Progenitor cell of endocrine pancreas (in vitro differentiated cells): ENCODE measurements at places on chromosomes 11 and 22.

- DNase-seq: no peak
These were observed 1.8 kb upstream of the THY1 start for GRCh38 chr11:119424775-119425174.

- no peak for DNase-seq
These were observed 377.0 kb downstream of the ETS1 start for GRCh38 chr11:128210148-128210940.

GRCh38 chr22:19879643-19879991 is 24.9 kb upstream of the GNB1L start:
- no peak for DNase-seq

DNA sequence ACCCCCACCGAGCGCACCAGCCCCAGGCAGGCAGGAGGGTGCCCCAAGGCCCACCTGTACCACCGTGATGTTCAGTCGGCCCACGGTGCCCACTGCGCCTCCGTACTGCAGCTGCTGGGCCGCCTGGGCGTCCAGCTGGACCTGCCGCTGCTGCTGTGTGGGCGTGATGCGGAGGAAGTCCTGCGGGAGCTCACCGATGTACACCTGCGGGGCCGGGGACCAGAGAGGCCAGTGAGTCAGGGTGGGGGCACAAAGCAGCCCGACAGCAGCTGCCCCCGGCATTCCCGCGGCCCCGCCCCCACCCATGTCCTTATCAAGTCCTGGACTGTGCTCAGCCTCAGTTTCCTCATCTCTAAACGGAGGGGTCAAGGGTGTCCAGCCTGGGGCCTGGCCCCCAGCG is 13.8 kb downstream of the TOLLIP start:
- DNase-seq: no peak

DNA sequence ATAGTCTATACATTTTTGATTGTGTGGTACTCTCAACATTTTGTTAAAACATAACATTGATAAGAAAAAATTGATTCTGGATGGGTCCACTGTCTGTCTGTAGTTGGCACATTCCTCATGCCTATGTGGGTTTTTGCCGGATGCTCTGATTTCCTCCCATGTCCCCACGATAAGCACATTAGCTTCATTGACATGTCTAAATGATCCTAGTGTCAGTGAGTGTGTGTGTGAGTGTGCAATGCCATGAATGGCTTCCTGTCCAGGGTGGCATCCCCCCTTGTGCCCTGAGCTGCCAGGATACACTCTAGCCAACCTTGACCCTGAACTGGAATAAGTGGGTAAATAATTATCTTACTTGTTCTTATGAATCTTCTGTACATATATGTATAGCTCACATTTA is 5.4 kb downstream of the SFI1 start:
- no peak for DNase-seq

- no peak for DNase-seq
These were observed 6.1 kb upstream of the MCAM start for GRCh38 chr11:119322921-119323531.

DNA sequence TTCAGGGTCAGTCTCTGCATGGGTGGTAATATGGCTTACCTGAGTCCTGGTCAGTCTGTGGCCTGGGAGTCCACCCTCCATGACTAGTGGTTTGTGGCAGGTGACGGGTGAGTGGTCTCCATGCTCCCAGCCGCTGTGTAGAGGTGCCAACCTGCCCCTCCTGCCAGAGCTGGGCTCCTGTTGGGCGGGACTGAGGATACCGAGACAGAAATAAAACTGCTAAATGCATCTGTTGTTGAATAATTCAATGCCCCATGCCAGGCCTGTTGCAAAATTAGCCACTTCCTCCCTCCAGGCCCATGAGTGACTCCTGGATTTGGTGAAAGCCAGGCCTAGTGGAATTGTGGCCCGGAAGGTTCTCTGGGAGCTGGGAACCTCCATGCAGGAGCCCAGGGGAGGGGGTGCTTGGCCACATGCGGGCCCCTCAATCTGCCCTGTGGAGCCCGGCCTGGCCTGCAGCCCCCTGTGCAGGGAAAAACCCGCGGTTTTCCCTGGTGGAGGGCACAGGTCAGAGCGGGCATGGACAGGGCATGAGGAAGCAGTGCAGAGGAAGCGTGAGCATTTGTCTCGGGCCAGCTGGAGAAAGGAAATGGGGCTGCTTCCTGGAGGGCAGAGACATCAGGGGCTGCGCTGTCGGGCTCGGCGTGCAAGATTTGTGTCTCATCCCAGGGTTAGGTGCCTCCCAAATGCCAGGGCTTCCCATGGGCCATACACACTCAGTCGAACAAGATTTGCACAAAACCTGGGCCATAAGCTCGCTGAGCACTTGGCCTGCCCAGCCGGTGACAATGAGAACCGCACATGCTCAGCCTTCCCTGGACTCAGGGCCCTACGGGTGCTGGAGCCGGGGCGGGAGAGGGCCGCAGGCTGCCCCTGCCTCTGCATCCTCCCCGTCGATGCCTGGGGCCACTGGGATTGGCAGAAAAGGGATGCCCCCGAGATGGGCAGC is 66.9 kb downstream of the KCNQ1 start:
- no peak for DNase-seq

DNA sequence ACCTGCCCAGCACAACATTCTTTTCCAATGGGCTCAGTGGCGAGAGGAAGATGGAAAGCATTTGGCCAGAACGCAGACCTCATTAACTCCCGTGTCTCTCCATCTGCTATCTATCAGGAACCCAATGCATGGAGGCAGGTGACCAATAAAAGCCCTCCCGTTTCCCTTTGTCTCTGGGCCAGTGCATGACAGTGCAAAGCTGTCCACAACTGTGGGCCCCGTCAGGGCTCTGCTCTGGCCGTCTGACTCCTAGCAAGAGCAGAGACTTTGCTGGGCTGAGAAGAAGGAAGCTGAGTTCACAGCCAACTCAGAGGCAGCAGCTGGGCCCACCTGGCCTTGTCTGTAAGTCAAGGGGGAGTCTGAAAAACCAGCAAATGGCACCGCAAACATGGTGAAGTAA is 177.8 kb downstream of the TENM4 start:
- DNase-seq: no peak

GRCh38 chr11:58659404-58659803 is 36.9 kb downstream of the CNTF start:
- DNase-seq: no peak

DNA sequence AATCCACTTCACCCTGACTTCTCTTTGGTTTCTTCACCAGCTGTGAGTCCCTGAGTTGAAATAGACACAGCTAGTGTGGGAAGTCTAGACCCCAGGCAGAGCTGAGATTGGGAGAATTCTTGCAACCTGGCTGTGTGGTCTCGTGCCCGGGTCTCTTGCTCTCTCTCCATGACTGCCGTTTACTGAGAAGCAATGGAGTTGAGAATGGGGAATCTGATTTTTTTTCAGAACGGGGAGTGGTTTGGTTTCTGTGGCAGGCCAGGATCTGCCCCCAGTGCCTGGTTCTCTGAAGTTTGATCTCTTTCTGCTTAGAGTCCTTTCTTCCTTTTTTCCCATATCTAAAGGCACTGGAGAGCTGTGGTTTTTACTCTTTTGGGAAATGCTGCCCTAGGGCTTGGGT is 1.5 kb downstream of the SIDT2 start:
- no peak for DNase-seq

DNA sequence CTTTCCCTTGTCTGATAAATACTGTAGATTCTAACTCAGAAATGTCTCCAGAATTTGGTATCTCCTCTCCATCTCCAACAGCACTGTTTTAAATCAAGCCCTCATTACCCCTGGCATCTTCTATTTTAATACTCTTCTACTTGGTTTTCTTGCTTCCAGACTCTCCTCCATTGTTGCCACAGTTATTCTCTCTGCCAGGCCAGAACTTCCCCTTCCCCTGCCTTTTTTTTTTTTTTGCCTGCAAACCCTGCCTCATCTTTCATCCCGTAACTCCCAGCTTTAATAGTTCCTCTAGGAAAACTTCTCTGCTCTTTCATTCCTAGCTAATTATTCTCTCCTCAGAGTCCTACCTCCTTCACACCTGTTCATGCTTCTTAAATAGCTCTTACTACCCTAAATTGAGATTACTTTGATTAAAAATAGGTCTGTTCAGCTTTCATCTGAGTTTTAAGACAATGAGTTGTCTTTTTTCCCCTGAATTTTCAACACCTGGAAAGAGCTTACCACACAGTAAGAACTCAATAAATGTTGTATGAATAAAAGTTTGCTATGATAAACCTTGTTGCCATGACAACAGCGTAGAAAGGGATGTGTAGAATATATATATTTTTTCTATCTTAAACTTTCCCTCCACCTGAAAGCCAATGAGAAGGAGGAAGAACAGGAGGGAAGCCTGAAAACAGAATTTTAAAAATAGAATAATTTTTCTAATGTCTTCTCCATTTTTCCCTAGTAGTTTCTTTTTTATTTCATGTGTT is 3.6 kb downstream of the IL18 start:
- no peak for DNase-seq

DNA sequence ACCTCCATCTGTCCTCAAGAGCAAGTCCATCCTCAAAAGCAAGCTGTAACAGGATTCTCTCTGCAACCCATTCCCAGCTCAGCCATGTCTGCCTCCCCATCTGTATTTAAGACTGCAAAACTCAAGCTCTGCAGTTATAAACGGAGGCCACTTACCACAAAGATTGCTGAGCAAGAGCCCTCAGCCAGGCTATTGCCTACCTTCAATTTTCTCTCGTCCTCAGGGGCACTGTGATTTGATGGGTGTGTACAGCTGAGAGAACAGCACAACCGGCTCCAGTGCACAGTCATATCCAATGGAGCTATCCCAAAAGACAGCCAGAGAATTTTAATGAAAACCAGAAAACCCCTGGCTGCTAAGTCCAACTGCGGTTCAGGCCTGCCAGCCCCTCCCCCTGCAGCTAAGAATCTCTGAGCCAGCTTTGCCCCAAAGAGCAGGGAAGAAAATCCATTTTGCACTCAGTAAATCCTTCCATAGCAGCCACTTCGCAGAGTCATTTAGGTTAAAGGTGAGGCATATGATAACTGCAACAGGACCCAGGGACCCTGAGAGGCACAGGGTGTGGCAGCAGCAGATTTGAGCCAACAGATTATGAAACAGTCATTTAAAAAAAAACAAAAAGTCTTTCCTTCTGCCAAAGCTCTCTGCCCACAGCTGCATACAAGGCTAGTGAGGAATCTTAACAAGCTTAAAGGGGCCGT is 37.6 kb downstream of the RAB30 start:
- DNase-seq: no peak

DNA sequence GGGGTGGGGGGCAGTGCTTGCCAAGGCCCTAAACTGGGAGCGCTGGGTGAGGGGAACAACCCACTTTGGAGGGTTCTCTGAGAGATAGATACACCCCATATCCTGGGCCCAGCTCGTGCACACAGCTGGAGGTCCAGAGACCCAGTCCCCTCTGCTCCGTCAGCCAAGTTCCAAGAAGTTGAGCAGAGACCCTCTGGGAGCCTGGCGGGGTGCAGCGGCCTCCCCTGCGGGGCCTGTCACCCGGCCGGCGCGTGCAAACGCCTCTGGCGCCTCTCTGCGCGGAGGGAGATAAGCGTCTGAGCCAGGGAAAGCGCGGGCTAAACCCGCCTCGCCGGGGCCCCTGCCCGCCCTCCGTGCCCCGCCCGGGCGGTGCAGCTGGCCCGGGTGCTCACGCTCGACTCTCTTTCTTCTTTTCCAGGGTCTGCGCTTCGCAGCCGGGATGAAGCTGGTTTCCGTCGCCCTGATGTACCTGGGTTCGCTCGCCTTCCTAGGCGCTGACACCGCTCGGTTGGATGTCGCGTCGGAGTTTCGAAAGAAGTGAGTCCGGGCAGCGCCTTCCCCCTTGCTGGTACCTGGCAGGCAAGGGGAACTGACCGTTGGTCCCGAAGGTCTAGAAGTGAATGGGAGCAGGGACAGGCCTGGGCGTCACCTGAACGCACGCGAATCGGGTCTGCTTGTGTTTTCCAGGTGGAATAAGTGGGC is 540 bp downstream of the ADM start:
- no peak for DNase-seq
